Motor neuron (in vitro differentiated cells): ENCODE measurements at places on chromosomes 1 and 21.

GRCh38 chr1:222912730-222913129 lies 97.9 kb downstream of the DISP1 start:
- no peak for ATAC-seq

DNA sequence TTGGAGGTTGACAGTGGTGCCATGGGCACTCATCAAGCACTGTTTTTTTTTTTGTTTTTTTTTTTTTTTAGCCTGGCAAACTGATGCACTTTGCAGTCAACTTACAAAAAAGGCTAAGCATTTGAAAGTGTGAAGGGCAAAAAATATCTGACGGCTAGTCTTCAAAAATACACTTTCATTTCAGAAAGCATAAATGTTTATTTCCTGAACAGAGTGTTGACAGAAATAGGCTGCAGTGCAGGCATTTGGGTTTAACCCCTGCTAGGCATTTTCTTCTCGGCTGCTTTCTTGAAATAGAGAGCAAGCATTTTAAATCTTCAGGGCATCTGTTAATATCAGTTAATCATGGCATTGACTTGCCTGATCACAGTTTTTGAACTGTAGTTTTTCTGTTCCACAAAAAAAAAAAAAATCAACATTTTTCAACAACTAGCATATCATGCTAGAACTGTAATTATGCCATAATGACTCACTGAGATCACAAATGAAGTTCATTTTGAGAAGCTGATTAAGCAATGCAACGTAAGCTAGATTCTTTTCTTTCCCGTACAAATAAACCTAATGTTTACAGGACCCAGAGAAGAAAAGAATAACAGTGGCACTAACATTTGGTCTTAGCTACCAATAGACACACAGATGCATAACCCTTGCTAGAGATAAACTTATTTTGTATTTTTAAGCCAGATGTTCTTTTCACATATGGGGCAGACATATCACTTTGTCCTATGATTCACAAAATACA lies 100.4 kb upstream of the USH2A start:
- ATAC-seq = no peak

DNA sequence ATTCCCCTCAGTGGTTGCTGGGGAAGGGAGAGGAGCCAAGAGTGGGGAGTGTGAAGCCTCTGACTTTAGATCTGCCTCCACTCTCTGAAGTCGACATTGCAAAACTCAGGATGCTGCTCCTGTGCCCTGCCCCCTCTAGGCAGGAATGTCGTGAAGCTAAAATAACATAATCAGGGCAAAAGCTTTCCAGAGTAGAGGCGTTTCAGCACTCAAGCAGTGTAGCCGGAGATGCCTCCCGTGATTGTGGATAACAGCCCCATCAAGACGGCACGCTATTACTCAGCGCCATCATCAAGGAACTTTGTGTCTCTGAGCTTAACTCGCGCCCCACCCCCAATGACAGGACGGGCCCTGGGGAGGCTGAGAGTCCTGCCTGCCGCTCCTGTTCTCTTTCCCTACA lies 60.0 kb downstream of the FBXO2 start:
- peak; percentile 49 for ATAC-seq

GRCh38 chr1:239547987-239548386 lies 161.6 kb downstream of the CHRM3 start:
- no peak for ATAC-seq

GRCh38 chr1:195663549-195664280 lies 944.5 kb downstream of the KCNT2 start:
- no peak for ATAC-seq

DNA sequence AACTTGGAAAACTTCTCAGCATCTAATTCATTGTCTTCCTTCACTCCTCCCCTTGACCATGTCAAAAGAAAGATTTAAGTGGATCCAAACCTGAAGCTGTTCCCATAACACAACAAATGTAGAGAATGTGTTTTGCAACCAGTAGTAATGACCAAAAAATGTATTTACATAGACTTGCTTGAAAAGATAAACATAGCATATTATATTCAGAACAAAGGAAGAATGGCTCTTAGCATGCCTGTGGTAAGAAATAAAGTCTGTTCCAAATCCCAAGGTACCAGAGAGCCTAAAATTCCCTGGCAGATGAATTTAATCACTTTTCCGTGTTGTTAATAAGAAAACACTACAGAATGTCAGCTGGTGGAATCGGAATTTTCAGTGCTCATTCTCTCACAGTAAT lies 36.8 kb downstream of the FMO3 start:
- ATAC-seq = no peak

GRCh38 chr1:219790834-219791615 lies 137.3 kb downstream of the SLC30A10 start:
- ATAC-seq = no peak

- ATAC-seq = no peak
Observed at GRCh38 chr1:54861070-54861761, 25.8 kb downstream of the DHCR24 start.

- peak; percentile 94 for ATAC-seq
Observed at GRCh38 chr21:31230937-31231336, 113.1 kb downstream of the TIAM1 start.

GRCh38 chr1:100862591-100862990 lies 32.1 kb downstream of the EXTL2 start:
- no peak for ATAC-seq

GRCh38 chr21:26388731-26389231 lies 184.3 kb downstream of the CYYR1 start:
- no peak for ATAC-seq

- no peak for ATAC-seq
Observed at GRCh38 chr1:5850503-5850902, 141.7 kb downstream of the NPHP4 start.

- ATAC-seq = peak; percentile 74
Observed at GRCh38 chr1:110053552-110054428, 16.7 kb downstream of the ALX3 start.

- no peak for ATAC-seq
Observed at GRCh38 chr21:41815652-41816582, 49.1 kb upstream of the RIPK4 start.

DNA sequence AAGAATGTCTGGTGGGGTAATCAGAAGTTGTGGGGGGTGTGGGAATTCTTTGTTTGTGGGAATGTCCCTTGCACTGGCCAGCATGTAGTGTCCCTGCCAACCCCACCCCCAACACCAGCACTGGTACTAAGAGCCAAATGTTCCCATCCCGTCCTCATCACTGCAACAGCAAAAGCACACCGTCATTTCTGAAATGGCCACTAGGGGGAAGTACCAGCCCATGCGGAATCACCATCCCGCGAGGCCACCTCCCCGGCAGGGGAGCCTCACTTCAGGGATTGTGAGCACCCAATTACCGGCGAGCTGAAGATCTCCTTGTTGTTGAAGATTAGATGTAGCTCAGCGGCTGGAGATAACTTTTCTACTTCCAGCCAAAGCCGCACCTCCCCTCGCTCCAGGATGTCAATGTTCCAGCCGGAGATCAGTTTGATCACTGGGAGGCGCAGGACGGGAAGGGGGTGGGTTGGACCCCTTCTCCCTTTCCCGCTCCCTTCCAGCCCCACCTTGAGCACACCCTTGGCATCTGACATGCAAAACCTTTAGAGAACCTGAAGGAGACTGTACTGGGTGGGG lies 41.0 kb downstream of the MYOM3 start:
- peak; percentile 95 for ATAC-seq

DNA sequence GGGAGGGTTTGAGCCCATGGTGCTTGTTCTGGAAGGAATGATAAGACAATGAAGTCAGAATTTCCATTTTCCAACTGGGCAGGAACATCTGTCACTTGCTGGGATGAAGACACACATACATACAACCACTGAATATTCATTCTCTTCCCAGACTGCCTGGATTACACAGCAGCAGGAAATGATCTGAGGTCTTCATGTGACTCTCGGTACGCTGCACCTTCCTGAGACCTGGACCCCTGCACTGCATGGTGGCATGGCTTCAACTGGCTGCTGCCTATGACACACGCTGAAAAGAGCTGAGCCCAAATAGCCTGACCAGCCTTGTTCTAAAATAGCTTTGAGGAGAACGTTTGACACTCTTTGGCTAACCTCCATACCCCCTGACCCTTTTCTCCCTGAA lies 150.6 kb downstream of the GABPA start:
- ATAC-seq = no peak

DNA sequence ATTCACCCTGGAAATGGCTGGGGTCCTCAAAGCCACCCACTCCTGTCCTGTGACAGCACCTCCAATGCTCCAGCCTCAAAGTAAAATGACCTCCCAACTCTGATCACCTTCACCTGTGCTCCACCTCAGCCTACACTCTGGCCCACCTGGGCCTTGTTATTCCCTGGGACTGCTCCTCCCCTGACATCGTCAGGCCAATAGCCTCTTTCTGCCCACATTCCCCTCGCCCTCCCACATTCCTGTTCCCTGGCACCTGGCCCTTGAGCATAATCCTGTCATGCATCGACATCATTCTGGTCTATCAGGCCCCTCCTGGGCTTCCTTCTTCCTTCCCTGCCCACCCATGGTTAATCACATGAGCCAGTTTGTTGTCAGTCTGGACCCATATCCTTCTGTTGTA lies 13.2 kb upstream of the BCAR3 start:
- ATAC-seq = no peak

- ATAC-seq = no peak
Observed at GRCh38 chr1:157286646-157287420, 148.6 kb upstream of the ETV3 start.

- ATAC-seq = no peak
Observed at GRCh38 chr1:117142200-117142599, 20.7 kb upstream of the TRIM45 start.

DNA sequence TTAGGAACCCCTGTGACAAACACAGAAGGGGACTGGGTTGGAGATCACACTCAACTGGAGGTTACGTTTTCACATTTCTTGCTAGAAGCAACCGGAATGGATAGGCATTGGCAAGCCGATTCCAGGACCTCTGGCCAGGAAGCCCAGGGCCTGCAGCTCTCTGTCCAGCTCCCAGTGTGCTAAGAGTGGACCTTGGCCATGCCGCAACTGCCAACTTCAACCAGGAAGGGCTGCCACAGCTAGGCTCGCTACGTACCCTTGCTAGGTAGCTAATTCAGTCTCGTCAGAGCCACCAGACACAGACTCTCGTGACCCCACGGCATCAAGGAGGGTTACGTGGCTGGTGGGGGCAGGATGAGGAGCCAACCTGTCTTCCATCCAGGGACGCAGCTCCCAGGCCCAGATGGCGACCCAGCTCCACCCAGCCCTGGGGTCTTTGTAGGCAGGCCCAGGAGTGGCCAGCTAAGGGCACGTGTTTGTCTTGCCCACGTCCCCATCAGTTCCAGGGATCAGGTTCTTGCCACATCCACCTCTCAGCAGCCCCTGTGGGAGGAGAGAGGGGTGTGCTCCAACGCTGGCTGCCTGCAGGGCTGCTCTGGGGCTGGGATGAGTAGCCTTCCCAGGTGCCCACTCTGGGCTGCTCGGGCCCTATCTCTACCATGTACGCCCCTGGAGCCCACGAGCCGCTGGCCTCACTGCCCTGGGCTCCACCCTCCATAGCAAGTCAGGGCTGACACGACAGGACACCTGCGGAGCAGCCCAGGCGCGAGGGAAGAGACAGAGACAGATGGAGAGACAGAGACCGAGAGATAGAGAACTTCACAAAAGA lies 39.2 kb downstream of the UBE2G2 start:
- no peak for ATAC-seq

DNA sequence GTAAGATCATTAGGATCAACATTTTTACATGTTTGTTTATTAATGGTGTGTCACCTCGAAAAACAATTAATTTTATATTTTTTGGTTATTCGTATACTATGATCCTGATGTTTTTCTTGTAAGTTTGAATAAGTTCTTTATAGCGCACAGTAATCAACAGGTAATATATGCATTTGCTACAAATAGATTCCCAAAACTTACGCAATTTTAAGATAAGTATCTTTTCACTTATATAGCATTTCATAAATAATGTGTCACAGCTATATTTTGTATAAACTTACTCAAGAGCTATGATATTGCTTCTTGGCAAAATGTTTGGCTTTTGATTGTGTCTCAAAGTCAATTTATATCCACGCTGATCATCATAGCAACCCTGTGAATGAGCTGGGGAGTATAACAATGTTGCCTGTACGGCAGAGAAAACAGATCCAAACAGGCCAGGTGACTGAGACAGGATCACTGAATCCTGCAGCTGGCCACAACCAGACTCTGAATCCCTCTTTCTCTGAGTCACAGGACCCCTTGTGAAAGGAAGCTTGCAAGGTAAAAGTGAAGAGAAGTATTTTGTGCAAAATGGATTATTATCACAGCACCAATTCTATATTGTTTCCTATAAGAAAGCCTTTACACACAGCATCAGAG lies 48.6 kb downstream of the GNG12 start:
- ATAC-seq = no peak

DNA sequence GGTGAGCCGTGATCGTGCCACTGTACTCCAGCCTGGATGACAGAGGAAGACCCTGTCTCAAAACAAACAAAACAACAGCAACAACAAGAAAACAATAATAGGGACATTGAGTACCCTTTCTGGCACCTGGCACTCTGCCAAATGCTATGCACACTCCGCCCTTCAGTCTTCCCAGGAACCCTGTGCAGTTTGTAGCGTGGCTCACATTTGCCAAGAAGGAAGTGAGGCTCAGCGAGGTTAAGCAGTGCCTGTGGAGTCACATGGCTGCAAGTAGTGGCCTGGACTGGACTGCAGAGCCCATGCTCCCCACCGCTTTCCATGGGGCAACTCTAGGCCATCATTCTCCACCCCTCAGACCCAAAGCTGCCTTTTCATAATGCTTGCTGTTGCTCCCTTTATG lies 5.3 kb upstream of the EVA1B start:
- peak; percentile 26 for ATAC-seq

DNA sequence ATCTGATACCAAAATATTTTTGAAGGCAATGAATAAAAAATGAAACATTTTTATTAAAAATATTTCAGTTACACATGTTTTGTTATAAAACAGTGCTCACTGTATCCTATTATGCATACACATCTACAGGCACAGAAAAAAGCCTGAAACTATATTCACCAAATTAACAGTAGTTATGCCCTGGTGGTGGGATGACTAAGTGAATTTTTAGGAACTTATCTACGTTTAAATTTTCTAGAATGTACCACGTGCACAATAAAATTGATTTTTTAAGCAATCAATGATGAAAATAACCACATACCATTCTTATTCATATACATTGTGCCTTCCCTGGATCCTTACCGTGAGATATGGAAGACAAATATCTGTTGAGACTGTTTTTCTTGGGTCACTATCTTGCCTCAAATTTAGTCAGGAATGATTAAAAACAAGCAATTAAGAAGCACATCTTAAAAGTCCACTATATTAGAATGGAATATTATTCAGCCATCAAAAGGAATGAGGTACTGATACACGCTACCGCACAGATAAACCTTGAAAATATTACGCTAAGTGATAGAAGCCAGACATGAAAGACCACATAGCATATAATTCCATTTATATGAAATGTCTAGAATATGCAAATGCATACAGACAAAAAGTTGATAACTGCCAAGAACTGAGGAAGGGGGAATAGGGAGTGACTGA lies 17.4 kb downstream of the TP53BP2 start:
- ATAC-seq = no peak
